Bone marrow (tissue), 2 donors: ENCODE measurements at places on chromosomes 5 and 9.
A peak's percentile ranks its signal among the peaks of the same experiment; 100 is the strongest.

DNA sequence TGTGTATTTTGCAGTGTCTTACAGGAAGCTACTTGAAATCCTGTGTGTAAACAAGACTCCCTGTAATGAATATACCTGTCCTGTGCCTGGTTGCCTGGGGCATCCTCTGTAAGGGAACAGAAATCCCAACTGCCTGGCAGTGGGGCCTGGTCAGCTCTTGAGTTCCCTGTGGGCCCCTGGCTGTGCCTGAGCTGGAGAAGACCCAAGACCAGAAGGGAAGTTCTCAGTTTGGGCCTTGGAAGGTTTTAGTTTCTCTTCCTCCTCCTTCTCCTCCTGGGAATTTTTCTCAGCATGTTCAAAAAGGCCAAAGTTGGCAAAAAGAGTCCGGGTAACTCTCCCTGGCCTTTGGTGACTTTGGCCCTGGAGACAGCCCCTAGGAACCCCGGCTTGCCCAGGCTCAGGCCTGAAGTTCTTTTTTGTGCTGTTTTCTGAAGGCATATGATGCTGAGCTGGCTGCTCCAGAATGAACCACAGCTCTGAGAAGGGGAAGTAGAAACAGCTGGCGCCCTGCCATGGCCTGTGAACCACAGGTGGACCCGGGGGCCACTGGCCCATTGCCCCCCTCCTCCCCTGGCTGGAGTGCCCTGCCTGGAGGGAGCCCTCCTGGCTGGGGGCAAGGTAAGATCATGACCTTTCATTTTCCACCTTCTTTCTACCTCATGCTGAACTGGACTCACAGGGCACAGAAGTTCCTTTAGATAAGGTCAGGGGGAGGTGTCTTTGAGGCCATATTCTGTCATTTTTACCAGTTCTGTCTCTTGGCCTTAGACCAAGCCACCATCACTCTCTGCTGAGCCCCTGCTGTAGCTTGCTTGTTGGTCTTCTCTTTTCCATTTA is 5.8 kb downstream of the TMEM268 start:
- DNase-seq = peak; percentile 58

GRCh38 chr9:71944754-71945375 is 33.4 kb downstream of the C9orf85 start:
- no peak for DNase-seq

DNA sequence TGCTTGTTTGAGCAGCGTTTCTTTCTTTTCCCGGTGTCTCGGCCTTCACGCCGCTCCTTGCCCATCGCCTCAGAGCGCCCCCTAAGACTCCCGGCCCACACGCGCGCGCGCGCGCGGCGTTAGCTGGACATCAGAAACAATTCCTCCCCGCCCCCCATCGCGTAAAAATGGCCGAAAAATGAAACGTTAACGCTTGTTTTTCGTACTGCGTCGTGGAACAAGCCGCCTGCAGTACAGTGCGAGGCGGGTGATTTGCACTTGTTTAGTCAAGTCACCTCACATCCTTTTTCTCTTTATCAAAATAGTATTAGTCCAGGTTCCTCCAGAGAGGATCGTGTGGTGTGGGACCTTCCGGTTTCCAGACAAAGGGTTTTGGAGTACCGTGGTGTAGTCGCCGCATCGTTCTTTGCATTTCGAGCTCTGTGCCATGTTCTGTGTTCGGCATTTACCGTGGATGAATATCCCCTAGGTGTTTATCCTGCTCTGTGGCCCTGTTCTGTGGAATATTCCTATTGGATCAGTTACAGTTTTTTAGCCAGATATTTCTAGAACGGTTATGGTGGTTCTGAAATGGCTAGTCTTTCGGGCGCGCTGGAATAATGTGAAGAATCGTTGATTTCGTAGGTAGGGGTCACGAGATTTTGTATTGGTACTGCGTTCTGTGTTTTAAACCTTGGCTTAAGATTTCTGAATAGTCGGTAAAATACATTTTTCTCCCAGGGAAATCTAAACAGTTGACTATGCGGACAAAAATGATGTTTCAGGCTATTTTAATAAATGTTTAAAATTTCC is 1.0 kb downstream of the MATR3 start:
- peak; percentile 60 for DNase-seq

- DNase-seq = no peak
Observed at GRCh38 chr5:88262116-88262515, 6.5 kb downstream of the TMEM161B start.

GRCh38 chr5:16144416-16144815 is 35.2 kb downstream of the MARCHF11 start:
- no peak for DNase-seq

GRCh38 chr5:167513381-167513780 is 778.1 kb upstream of the WWC1 start:
- no peak for DNase-seq

- no peak for DNase-seq
Observed at GRCh38 chr9:128835246-128836210, 5.9 kb upstream of the SPOUT1 start.

DNA sequence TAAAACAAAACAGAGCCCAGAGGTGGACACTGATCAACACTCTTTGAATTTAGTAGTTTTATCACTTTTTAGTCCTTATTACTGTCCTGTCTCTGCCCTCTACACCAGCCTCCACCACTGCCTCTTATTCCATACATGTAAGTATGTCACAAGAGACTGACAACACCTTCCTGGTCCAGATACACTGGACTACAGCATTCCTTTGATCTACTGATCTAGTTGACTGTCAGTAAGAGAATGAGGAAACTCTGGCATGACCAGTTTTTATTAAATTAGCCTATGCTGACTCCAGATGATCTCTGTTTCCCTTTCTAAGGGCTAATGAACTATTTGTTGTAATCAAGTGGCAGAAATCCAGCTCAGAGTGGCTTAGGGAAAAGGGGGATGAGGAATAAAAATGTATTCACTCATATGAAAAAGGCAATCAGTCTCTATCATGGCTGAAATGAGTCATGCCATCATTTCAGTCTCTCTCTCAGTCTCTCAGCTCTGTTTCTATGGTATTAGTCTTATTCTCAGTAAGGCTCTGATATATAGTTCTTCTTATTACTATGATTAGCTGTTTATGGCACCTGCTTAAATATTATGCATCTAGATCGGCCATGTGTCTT is 5.5 kb downstream of the ARHGEF37 start:
- DNase-seq = no peak

GRCh38 chr5:167065794-167066193 is 1225.7 kb upstream of the WWC1 start:
- DNase-seq = no peak

DNA sequence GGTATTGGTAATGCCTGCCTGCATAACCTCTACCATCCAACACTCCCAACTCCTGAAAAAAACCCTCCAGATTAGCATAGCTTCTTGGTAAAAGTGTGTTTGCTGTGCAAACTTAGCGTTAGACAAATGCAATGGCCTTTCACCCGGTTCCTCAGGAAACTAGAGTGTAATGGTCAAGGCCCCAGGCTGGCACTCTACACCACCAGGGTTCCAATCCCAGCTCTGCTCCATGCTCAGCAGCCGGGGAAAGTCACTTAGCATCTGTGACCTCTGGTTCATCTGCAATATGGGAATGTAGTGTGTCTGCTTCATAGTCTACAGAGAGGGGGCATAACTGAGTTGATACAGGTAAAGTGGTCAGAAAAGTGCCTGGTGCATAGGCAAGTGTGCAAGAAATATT is 9.0 kb downstream of the FBP1 start:
- DNase-seq = no peak

DNA sequence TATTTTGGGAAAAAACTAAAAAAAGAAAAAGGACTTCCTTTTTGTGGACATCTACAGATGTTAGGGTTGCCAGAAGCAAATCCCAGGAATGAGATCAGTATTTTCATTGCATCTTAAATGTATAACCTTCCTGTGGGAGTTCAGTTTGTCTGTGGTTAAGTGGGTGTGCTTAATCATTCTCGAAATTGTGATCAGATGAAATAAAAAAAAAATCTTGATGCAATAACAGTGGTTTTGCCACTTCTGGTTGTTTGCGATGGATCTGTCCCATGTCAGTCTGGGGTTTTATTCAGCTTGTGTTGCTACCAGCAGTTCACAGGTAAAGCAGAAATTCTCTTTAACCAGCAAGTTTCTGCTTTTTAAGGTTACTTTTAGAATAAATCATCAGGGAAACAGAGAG is 179.0 kb downstream of the MAN2A1 start:
- DNase-seq = no peak

- DNase-seq = no peak
Observed at GRCh38 chr9:4137234-4137633, 162.6 kb downstream of the GLIS3 start.

DNA sequence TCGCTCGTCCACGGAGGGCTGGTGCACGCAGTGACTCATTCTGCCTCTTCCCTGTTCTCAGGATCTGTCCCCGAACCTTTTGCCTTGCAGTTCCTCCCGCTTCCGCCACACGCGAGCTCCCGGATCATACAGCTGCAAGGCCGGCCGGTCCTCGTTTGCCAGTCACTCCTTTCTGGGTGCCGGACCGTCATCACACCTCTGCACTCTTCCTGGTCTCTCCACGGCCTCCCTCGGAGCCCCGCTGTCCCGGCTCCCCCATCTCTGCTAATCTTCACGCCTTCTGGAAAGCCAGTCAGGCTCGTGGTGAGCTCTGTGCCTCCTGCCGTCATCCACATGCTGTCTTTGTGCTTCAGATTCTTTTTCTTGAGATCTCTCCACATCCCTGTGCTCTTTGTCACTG is 91.8 kb downstream of the STX17 start:
- DNase-seq = no peak

DNA sequence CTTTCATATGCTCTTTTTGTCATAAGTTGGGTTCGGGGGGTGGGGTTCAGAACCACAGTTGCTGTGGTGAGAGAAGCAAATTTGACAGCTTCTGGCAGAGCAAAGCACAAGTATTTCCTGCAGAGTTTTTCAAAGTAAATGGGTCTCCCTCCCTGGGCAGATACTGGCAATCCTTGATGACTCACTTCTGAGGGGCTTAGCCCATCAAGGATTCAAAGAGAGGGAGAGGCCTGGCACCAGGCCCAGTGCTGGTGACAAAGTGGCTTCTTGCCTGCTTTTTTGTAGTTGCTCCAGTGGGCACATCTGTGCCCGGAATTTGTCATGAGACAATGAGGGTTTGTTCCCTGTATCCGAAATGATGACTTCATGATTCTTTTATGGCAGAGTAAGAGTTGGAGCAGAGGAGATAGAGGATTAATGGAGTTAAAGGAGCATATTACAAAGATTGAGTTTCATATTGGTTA is 46.6 kb upstream of the TNC start:
- no peak for DNase-seq

- DNase-seq = no peak
Observed at GRCh38 chr9:105151686-105151995, 92.8 kb upstream of the SLC44A1 start.

DNA sequence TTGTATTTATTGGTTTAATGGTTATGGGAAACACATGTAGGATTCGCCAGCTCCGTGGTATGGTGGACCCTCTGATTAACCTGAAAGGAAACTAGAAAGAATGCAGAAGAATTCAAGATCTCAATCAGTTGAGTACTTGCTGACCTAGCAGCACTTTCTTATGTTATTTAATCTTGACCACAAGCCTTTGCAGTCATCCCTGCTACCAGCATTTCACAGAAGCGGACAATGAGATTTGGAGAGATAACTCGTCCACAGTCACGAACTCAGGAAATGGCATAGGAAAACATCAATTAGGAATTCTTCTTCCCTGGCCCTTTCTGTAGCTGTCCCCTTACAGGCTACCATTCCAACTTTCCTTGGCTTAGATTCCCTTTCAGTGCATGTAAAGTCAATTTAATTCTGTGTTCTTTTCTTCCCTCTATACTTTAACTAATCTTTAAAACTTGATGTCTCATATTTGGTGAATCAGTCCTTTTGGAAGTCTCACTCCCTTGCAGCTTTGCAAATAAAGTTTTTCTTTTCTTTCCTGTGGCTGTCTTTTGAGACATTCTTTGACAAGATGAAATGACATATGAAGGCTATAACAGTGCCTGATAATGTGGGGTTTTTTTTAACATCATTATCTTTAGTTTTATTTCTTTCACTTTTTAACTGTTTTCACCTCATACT is 1.3 kb upstream of the SLC44A1 start:
- DNase-seq = no peak

GRCh38 chr9:124454296-124454695 is 4.0 kb downstream of the ADGRD2 start:
- DNase-seq = no peak

- DNase-seq = no peak
Observed at GRCh38 chr5:149228618-149229297, 42.9 kb upstream of the AFAP1L1 start.

GRCh38 chr5:119269061-119269944 is 86.5 kb upstream of the TNFAIP8 start:
- DNase-seq = peak; percentile 40

DNA sequence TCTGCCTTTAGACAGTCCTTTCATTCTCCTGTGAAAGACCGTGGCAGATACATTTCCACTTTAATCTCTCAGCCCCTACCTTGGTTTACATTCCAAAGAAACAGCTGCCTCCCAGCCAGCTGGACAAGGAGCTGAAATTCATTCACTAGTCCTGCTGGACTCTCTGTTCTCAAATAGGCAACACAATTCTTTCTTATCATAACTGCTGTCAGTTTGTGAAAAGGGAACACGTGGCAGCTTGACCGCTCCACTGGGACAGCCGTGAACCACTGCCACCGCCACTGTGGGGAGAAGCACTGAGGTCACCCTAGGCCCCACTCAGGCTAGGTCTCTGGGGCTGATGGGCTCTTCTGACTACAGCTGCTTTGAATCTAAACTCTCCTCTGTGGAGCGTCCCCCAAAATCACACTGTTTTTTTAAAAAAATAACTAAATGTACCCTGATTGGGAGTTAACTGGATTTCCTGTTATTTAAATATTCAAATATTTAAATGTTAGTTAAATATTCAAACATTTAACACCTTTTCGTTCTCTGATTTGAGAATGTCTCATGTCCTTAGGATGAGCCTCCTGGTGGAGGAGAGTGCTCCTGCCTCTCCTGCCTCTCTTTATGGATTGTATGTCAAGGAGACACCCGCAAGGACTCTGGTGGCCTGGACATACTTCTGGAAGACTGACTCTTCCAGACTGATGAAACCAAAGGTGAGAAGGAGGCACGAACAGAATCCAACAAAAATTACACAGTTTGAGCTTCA is 120.1 kb downstream of the BOD1 start:
- no peak for DNase-seq

- DNase-seq = no peak
Observed at GRCh38 chr5:66620711-66621110, 24.5 kb downstream of the MAST4 start.

- no peak for DNase-seq
Observed at GRCh38 chr9:116390303-116391228, 237.0 kb downstream of the PAPPA start.
